Activated B cell treated with CpG ODN at 0.5 μM for 24 hours (primary cell): ENCODE measurements at places on chromosomes 16 and 17.

- no peak for DNase-seq
Observed at GRCh38 chr17:20300436-20300934, 166.9 kb downstream of the LGALS9B start.

GRCh38 chr16:15782573-15783365 lies 74.1 kb downstream of the MYH11 start:
- no peak for DNase-seq

- DNase-seq: no peak
Observed at GRCh38 chr16:69195369-69196029, 8.5 kb downstream of the SNTB2 start.

- no peak for DNase-seq
Observed at GRCh38 chr16:84502581-84502980, 1.9 kb downstream of the MEAK7 start.

DNA sequence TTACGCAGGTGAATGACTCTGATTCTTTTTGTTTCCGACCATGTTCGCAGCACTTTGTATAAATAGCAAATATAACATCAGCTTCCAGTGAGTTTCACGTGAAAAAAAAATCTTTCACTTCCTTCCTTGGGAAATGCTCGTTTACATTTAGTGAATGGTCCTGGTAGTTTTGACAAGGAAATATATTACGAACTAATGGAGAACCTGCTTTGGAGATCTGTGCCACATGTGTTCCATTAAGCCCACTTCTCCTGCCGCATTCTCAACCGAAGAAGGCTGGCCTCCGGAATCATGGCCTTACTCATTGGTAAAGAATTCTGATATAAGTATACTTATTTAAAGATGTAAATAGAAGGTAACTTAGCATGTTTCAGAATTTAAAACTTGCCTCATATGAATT lies 3.6 kb downstream of the CRAMP1 start:
- no peak for DNase-seq

DNA sequence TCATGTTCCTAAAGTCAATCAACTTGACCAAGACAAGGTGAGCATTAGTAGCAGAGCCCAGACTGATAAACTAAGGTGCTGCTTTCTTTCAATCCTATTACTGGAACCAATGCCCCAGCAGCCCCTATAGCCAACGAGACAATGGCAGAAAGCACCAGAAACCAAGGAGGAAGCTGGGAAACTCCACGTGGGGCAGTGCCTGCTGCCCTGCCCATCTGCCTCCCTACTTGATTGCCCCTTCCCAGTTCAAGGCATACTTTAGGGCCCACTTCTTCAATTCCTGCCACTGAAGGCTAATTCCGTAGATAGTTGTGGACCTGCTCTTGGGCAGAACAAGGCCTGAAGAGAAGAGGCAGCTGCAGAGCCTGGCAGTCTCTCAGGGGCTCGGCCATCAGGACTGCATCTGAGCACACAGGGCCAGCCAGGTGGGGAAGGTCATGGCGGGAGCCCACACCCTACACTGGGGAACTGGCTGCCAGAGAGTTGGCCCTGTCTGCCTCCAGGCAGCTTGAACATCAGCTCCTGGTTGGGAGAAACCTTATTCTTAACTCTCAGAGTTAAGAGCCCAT lies 30.9 kb downstream of the WSB1 start:
- DNase-seq: no peak

- no peak for DNase-seq
Observed at GRCh38 chr16:48350736-48351135, 34.5 kb downstream of the SIAH1 start.

DNA sequence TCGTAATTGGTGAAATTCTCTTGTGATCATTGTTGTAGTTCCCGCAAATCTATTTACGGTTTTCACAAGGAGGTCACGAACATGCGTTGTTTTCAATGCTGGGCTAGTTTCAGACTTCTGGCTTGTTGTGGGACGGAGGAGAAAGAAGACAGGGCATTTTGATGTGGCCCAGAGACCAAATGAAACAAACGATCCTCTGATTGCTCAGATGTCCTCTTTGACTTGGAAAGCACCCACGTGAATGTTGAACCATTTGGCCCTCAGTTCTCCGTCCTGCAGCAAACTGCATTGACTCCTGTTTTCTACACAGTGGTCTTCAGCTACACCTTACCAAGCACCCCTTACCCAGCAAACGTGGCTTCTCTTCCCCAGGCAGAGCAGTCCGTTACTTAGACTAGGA lies 391.0 kb downstream of the WWOX start:
- no peak for DNase-seq

GRCh38 chr17:41724476-41725050 lies 9.9 kb downstream of the HAP1 start:
- DNase-seq: no peak
